Right ventricle myocardium superior (tissue), 1 donor: ENCODE measurements at places on chromosomes 1 and 21. TPM values are rescaled to one million over a fixed set of nuclear protein-coding genes. Genes with fewer than 3 reads are reported as not detected.

GRCh38 chr1:94045465-94046056 is 75.4 kb downstream of the ABCA4 start:
- peak; percentile 95 for DNase-seq

CD34 gene
- 72.5 TPM for total RNA-seq

CFHR4 gene
- total RNA-seq: not detected

DNA sequence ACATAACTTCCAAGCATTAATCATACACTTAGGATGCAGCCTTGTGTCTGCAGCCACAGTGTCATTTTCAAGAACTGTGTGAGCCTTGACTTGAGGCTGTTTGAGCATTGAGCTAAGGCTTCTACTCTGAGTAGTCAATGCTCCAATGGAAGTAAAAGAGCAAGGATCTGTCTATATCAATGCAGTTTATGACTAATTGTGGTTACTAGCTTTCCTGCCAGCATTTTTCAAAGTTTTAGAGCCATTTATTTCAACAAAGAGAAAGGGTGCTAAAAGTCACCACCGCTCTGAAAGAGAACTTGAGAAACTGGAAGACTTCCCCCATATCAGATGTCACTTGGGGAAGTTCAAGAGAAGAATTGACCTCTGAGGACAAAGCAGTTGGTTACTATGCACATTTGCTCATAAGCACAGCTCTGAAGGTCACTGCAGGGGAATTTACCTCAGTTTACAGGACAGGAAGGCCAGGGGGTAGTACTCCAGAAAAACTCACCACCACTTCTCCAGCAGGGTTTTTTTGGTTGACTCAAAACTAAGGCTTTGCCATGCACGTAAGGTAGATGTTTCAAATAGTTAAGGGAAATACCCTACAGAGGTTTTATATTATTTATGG is 24.5 kb upstream of the RGS1 start:
- DNase-seq: no peak

DNA sequence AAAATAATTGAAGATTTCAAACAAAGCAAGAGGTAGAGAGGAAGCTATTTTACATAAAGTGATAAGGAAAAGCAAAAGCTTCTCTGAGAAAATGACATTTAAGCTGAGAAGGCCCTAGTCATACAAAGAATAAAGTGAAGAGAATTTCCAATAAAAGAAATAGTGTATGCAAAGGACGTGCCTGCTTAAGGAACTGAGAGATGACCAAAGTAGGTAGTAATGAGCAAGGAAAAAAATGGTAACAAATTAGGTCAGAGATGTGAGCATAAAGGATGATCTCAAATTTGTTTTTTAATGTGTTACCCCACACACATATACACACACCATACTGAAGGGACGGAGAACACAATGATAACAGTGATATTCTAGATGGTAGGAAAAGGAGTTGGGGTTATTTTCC is 46.4 kb downstream of the NRIP1 start:
- no peak for DNase-seq
